ENCODE measurements at places on chromosomes 16 and 17.

DNA sequence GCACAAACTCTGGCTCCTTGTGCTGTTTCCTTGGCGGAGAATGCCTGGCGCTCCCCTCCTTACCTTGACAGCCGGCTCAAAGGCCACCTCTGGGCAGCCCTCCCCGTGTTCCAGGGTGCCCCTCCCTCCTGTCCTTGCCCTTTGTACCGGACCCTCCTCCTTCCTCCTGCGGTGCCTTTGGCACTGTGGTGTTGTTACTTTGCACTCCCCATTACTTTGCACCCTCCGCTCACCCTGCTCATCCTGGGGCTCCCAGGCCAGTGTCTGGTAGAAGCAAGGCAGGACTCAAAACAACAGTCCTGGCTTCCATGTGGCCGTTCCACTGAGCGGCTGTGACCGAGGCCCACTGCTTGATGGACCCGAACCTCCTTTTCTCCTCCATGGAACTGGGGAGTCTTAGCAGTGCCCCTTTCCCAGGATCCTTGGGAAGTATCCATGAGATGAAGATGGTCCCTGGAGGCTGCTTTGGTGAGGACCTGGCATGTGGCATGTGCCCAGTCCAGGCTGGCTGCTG is 147.8 kb downstream of the CMIP start:
- H3K27me3 ChIP-seq = no peaks in the 10 kb centered on the region
- no peak overlapping the region for H3K4me3 ChIP-seq
- H3K36me3 ChIP-seq = no peaks in the 10 kb centered on the region
- no peaks in the 10 kb centered on the region for H3K4me1 ChIP-seq
- DNase-seq = peak; percentile 89
- H3K27ac ChIP-seq = no peak overlapping the region

DNA sequence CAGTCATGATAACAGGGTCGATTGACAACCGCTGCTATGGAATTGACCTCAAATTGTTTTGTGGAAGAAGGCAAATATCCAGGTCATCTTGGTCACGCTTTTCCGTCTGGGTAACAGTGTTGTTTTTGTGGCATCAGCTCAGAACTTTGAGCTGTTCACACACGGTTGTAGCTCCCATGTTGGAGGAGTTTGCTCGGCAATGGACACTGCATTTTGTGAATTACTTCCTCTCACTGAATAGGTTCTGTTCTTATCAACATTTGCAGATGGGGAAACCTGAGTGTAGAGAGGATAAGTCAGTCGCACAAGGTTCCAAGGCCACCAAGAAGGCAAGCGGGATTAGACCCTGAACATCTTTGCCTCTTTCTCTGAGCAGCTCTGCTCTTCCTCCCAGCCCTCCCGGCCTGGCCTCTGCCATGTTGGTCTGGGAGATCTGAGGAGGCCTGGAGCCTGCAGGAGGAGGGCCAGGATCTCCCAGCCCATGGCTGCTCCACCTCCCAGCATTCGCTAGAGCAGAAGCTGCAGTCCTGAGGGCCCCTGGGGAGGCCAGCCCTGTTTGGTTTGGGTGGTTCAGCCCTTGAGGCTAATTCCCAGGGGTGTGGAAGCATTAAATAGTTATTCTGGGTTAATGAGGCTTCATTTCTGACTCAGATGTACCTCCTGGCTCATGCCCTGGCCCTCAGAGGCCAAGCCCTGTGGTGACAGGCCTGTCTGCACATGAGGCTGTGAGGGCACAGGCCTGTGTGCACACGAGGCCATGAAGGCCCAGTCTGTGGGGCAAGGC is 154.1 kb upstream of the PLCG2 start:
- H3K4me3 ChIP-seq = no peak overlapping the region
- H3K27ac ChIP-seq = no peak overlapping the region
- H3K27me3 ChIP-seq = no peaks in the 10 kb centered on the region
- no peaks in the 10 kb centered on the region for H3K36me3 ChIP-seq
- peaks cover 7% of the 10 kb centered on the region for H3K4me1 ChIP-seq
- DNase-seq = no peak

DNA sequence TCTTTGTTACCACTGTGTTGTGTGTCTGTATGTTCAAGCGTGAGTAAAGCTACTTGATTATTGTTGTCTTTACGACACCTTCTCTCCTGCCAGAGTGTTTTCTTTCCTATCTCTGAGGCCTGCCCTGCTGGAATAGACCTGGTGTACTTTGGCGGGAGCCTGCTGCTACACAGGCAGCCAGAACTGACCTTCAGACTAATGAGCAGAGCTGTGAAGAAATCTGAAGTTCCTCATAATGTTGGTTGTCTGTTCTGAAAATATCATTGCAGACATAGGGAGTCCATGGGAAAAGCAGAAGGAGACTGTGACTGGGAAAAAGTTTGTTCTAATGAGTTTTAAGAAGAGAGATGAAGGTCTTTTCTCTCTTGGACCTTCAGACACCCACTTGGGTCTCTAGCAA is 9.8 kb downstream of the RHOT1 start:
- no peak overlapping the region for H3K4me3 ChIP-seq
- no peak overlapping the region for H3K27ac ChIP-seq
- no peaks in the 10 kb centered on the region for H3K27me3 ChIP-seq
- no peak for DNase-seq

GRCh38 chr16:89504091-89504490 is 4.1 kb upstream of the SPG7 start:
- DNase-seq = no peak
- H3K36me3 ChIP-seq = no peaks in the 10 kb centered on the region
- H3K27me3 ChIP-seq = no peaks in the 10 kb centered on the region
- no peak overlapping the region for H3K27ac ChIP-seq
- peaks cover 10% of the 10 kb centered on the region for H3K4me1 ChIP-seq
- no peak overlapping the region for H3K4me3 ChIP-seq

DNA sequence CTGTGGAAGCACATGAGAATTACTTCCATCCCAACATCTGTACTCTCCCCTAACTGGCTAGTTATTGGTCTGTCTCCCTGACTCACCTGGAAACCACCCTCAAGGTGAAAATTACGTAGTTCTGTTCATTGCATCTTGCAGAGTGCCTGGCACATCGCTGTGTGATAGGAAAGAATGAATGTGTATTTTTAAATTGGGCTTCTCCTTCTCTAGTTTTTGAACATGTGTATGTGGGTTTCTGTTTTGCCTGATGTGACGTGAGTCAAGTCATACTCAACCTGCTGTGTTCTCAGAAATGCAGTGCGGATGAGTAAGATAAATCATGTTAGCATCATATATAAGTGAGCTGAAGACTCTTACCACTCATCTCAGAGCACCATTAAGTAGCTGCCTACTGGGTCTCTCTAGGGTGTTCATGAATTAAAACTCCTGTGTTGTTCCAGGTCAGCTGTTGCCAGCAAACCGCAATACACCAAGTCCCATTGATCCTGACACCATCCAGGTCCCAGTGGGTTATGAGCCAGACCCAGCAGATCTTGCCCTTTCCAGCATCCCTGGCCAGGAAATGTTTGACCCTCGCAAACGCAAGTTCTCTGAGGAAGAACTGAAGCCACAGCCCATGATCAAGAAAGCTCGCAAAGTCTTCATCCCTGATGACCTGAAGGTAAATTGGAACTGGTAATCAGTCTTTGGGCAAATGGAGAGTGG is 50.2 kb downstream of the HLF start:
- no peaks in the 10 kb centered on the region for H3K27me3 ChIP-seq
- no peaks in the 10 kb centered on the region for H3K36me3 ChIP-seq
- no peak for DNase-seq
- no peaks in the 10 kb centered on the region for H3K4me1 ChIP-seq
- H3K4me3 ChIP-seq = no peak overlapping the region
